Glomerular endothelial cell (primary cell): ENCODE measurements at places on chromosomes 4 and X. TPM values are rescaled to one million over a fixed set of nuclear protein-coding genes. Genes with fewer than 3 reads are reported as not detected.

DCX gene
- total RNA-seq = not detected in 2 replicates

NPNT gene
- 0.64 and 2.1 TPM in 2 replicates for total RNA-seq

GRCh38 chr4:85812776-85813175, 337.8 kb downstream of the ARHGAP24 start:
- no peak for DNase-seq

DNA sequence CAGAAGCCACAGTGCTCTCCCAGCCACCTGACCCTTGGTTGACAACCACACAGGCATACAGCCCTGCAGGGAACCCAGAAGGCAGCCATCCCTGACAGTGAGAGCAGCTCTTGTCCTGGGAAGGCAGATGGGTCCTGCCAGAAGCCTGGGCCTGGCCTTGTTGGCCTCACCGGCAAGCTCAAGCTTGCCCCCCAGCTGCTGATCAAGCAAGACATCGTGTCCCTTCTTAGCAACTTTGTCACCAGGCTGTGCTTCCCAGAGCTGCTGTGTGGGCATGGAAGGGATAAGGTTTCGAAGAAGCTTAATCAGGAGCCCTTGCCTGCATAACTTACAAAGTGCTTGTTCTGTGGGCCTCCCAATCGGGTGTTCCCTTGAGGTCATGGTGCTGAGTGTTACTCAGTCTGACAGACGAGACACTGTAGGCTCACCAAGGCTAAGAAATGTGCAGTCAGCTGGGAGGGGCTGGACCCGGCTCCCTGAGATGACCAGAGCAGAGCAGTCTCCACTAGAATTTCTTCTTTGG, 6.8 kb upstream of the ABLIM2 start:
- no peak for DNase-seq

DNA sequence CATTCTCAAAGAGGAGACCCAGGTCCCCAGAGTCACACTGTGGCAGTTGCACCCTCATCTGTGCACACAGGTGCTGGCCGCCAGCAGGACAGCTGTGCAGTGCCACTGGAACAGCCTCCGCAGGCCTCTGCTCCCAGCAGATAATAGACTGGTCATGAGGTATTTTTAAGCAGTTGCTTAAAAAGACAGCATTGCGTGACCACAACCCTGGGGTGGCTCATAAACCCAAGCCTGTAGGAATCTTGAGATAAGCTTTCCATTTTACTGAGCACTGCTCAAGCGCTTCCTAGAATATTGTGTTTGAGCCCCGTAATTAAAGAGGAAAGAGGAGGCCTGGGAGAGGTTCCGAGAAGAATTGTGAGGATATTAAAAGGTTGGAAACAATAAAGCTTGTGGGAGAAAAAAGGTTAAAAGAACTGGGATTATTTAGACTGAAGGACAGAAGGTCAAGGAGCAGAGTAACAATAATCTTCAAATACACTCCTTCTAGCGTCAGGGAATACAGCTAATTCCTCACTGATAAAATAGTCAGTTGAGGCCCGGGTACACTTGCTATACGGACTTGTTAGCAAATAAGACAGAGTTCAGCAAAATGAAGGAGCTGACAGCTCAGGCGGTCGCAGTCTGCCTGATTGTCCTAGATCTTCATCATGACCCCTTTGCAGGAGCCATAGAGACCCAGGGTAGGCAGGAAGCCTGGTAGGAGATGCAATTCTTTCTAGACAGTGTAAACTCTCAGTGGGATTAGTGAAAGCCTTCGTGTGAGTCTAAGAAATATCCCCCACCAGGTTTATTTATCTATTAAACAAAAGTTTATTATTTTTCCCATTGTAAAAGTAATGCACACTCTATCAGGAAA, 86.2 kb upstream of the KIT start:
- no peak for DNase-seq

PHOX2B gene
- not detected in 2 replicates for total RNA-seq

SLC49A3 gene
- total RNA-seq = 6.9 and 10.0 TPM in 2 replicates

- no peak for DNase-seq
These were observed 2.5 kb downstream of the SH3BP2 start for GRCh38 chr4:2795300-2795892.

GRCh38 chr4:177938226-177938625, 496.0 kb upstream of the AGA start:
- no peak for DNase-seq

- DNase-seq = no peak
These were observed 46.5 kb downstream of the EVC start for GRCh38 chr4:5757536-5757935.

GRCh38 chr4:26784207-26784865, 76.3 kb upstream of the STIM2 start:
- DNase-seq = no peak

- no peak for DNase-seq
These were observed 155.7 kb upstream of the JADE1 start for GRCh38 chr4:128653527-128654444.

GRCh38 chr4:28834120-28834519, 1886.0 kb upstream of the PCDH7 start:
- DNase-seq = no peak

MAGEA10 gene
- total RNA-seq = not detected in 2 replicates

GRCh38 chrX:45233531-45233930, 32.9 kb upstream of the DIPK2B start:
- no peak for DNase-seq

FHDC1 gene
- 0.24 and 0.88 TPM in 2 replicates for total RNA-seq

DNA sequence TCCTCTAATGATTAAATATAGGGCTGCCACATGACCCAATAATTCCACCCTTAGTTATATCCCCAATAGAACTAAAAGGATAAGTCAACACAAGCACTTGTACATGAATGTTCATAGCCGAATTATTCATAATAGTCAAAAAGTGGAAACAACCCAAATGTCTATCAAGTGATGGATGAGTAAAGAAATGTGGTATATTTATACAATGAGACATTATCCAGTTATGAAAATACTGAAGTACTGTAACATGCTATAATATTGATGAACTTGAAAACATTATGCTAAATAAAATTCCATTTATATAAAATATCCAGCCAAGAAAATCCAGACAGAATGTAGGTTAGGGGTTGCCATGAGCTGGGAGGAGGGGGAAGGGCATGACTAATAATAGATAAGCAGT, 436.7 kb upstream of the AADAT start:
- DNase-seq = no peak

- no peak for DNase-seq
These were observed 25.1 kb upstream of the CLDN34 start for GRCh38 chrX:9942086-9942485.

C4orf51 gene
- not detected in 2 replicates for total RNA-seq

DNA sequence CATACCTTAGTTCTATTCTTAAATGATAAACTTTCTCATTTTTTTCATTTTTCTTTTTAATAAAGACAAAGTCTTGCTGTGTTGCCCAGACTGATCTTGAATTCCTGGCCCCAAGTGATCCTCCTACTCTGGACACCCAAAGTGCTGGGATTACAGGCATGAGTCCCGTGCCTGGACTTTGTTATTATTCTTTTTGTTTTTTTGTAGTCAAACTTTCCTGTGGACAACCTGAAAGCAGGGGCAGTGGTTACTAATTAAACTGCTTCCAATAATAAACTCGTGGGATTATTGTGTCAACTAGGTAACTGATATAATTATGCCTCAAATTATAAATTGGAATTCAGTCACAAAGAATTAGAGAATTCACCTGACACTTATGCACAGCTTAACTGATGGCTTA, 107.8 kb upstream of the RAPGEF2 start:
- no peak for DNase-seq

GRCh38 chrX:136147976-136148375, 643 bp downstream of the FHL1 start:
- no peak for DNase-seq
